GM19239 (cell line): ENCODE measurements at places on chromosomes 7 and 10.

DNA sequence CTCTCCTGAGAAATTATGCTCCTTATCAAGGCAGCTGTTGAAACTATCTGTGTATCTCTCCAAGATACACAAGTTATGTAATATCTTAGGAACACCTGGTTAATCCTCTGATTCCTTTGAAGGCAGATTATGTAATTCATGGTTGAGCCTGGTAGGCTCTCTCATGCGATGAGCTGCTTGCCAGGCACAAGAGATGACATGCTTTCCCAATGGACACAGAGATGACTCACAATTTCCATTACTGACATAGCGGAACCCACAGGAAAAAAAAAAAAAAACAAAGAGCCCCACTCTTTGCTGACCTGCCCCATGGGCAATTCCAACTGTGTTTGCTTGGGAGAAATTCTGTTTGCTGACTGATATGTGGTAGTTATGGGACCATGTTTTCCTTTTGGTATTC is 736.4 kb upstream of the PHF14 start:
- DNase-seq: no peak

DNA sequence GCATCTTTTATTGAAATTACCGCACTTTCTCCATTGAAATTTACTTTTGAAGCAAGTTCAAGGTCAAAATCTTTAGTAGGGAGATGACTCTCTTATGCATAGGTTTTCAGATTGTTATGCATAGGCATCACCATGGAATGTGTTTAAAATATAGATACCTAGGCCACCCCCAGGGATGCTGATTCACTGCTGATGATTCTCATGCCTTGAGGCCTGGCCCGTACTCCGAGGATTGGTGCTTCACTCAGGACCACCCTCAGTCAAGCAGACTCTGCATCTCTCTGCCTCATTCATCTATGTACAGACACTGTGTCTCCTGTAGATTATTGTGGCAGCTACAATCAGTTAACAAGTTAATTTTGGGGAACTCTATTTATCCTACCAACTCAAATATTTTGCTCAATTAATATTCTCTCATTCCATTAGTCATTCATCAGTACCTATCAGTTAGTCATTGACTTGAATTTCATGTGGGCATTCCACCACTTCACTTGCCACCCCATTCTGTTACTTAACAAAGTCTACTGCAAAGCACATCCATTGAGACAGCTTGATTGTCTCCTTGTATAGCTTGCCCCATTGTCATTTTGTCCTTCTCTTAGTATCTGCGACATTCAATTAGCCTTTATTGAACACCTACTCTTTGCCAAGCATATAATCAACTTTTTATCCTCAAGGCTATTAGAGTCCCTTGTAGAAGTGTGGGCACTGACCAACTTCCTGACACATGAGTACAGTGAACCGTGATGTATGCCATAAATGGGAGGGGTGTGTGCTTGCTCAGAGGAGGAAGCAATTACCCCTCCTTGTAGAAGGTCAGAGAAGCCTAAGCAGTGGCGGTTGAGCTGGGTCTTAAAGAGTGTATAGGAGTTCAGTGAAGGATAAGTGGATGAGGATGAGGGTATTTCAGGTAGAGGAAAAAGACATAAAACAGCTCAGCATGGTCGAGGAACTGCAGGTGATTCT is 255.6 kb upstream of the BMPER start:
- DNase-seq: no peak

DNA sequence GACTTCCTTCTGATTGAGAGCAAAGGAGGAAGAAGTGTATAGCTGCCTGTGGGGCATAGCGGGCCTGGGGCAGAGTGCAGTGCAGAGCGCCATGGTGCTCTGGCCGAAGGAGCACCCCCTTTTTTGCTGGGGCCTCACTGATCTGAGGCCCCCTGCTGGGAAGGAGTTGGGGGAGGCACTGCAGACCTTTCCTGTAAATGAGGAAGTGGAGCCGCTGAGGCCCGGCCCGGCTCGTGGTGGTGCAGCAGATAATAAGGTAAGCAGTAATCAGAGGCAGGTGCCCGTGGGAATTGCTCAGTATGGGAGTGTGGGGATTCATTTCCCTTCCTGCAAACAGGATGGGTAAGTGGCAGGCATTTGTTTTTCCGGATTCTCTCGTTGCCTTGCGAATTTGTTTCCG is 373.7 kb upstream of the MKI67 start:
- DNase-seq: no peak

DNA sequence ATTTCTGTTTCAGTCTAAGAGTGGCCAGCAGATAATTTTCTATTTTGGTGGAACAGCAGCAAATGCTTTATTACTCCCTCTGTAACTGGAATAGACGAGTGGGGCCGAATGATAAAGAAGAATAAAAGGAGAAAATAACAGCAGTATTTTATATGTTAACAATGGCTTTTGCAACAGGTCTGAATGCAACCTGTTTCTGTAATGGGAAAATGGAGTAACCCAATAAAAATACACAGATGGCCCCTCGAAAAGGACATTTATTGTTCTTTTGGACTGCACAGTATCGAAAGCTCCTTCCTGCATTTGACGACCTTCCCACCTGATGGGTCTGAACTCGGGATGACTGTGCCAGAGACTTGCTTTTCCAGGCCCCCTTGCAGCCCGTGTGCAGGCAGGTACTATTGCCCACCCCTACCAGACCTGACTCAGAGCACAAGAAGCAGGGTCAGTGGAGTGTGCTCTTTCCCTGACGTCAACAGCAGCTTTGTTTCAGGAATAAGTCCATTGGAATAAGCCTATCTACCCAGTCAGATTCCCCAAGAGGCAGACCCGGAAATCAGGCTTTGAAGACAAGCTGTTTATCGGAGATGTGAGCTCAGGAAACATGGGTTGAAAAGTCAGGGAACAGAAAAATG is 306.5 kb upstream of the NEBL start:
- no peak for DNase-seq

DNA sequence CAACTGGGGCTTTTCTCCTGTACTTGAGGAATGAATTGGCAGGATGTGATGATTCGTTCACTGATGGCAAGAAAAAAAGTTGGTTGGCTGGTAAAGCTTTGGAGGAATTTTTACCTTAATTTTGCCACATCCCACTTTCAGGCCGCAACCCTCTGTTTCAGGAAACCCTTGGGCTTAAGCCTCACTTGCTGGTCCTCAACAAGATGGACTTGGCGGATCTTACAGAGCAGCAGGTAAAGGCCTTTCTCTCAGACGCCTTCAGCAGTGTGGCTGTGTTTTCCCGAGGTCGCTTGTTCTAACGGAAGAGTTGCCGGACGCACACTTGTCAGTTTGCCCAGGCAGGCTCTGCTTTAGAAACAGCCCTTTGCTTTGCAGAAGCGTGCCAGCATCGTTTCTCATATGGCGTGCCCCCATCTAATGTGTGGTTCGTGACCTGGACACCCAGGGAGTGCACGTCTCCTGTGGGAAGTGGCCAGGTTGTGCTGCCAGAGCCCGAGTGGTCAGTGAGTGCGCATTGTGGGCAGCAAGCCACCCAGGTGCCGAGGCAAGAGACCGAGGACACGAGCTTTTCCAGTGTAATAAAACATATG is 2.2 kb downstream of the MTG1 start:
- no peak for DNase-seq

- DNase-seq: no peak
These were observed 26.2 kb upstream of the ZNF716 start for GRCh38 chr7:57423768-57424167.

GRCh38 chr7:1532456-1533254 is 2.2 kb downstream of the MAFK start:
- DNase-seq: peak; percentile 69

DNA sequence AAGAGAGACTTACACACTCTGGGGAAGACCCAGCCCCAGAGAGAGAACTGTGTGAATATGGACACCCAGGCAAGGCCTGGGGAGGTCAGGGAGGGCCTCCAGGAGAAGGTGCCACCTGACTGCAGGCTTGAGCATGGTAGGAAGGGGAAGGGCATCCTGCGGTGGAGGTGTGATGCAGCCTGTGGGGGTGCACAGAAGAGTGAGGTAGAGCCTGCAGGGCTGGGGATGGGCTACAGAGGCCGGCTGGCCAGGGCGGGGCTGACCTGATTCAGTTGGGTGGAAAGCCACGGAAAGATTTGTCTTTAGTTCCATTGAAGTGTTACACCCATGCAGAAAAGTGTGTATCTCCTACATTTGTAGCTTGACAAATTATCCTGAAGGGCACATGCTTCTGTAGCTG is 47.6 kb downstream of the ZMIZ1 start:
- DNase-seq: no peak
